ENCODE measurements at places on chromosomes 5 and 9.

- no peak for DNase-seq
Measured at GRCh38 chr5:58752104-58752503, 169.2 kb downstream of the RAB3C start.

GRCh38 chr5:10354048-10354872 lies 765 bp downstream of the MARCHF6 start:
- no peak for DNase-seq

- no peak for DNase-seq
Measured at GRCh38 chr9:120767451-120767850, 25.8 kb downstream of the FBXW2 start.

DNA sequence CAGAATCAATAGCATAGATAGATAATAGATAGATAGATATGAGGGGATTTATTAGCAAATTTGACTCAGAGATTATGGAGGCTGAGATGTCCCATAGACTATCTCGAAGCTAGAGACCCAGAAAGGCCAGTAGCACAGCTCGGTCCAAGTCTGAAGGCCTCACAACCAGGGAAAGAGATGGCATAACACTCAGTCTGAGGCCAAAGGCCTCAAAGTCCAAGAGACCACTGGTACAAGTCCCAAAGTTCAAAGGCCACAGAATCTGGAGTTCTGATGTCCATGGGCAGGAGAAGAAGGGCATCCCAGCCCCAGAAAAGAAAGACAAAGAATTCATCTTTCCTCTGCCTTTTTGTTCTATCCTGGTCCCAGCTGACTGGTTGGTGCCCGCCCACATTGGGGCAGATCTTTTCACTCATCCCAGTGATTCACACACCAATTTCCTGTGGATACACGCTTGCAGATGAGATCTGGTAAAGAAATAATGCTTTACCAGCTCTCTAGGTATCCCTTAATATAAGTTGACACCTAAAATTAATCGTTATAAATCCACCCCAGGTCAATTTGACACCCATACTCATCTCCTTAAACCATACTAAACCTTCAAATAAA lies 127.8 kb upstream of the FBN2 start:
- no peak for DNase-seq

- no peak for DNase-seq
Measured at GRCh38 chr5:158492841-158493242, 606.9 kb downstream of the EBF1 start.

DNA sequence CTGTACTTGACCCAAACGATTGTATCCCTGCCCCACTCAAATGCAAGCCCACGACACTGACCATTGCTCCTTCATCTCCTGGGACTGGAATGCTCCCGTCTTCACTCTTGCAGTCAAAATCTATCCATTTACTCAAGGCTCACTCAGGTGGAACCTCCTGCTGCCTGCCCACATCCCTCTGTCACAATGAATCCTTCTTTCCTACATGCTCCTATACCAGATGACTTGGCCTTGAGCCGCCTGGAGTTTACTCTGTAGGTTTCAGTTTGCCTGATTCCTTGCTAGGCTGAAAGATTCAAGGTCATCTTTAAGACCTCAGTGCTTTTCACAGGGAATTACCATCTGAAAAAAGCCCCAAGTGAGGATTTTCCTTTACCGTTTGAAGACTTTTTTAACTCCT lies 264.1 kb downstream of the GLIS3 start:
- peak; percentile 18 for DNase-seq

GRCh38 chr5:99315413-99316183 lies 386.8 kb upstream of the CHD1 start:
- no peak for DNase-seq

- no peak for DNase-seq
Measured at GRCh38 chr5:81400375-81400774, 6.4 kb upstream of the ACOT12 start.

GRCh38 chr9:131946180-131946579 lies 133.5 kb downstream of the MED27 start:
- DNase-seq: no peak

- DNase-seq: no peak
Measured at GRCh38 chr5:67731886-67732285, 483.7 kb upstream of the PIK3R1 start.

- DNase-seq: peak; percentile 11
Measured at GRCh38 chr5:23352446-23352845, 155.0 kb upstream of the PRDM9 start.

- no peak for DNase-seq
Measured at GRCh38 chr5:172052450-172053236, 46.2 kb upstream of the FBXW11 start.

DNA sequence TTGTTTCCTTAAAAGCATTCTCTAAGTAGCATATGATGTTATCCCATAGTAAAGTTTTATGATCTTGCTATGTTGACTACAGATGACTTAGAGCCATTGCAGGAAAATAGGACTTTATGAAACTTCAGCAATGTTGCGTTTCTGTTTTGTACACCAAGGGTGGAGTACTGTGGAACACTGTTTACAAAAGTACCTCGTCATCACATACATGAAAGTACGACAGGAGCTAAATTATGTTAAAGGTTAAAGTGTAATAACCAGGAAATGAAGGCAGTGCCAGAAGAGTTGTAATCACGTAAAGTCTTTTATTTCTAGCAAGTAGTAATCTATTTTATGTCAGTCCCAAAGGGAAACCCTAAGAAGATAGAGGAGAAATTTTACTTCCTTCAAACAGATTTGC lies 50.9 kb downstream of the C9orf85 start:
- no peak for DNase-seq

GRCh38 chr5:145976431-145977155 lies 40.2 kb downstream of the SH3RF2 start:
- no peak for DNase-seq

DNA sequence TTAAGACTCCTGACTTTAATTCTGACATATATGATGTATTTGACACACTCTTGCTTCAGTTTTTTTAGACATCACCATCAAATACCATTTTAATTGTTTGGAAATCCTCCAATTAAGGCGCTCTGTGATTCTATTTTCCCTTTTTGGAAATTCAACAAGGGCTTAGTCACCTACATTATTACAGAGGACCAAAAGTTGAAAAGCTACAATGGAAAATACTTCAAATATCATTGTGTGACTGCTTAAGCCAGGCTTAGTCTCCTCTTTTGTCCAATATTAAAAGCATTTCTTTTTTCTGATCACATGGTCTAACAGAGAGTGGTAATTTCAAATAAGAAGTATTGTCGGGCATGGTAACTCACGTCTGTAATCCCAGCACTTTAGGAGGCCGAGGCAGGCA lies 160.3 kb downstream of the CEMIP2 start:
- DNase-seq: no peak

GRCh38 chr9:121393318-121393717 lies 23.3 kb upstream of the STOM start:
- no peak for DNase-seq

DNA sequence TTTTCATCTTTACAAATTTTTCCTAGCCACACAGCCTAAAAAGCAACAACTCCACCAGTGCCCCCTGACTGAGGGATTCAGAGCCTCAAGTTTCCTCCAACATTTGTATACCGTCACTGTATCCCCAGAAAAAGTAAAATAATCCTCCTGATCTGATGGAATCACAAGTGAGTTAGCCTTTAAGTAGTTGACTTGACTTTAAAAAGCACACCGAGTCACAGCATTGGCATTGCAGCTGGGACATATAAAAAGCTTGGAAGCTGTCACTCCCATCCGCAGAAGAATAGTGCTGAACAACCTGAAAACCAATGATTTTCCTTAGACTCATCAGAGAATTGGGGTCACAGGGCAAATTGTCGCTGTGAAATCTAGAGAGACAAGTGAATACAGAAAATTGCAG lies 41.6 kb upstream of the FBN2 start:
- DNase-seq: no peak

- no peak for DNase-seq
Measured at GRCh38 chr9:89986190-89986589, 381.4 kb downstream of the GADD45G start.

DNA sequence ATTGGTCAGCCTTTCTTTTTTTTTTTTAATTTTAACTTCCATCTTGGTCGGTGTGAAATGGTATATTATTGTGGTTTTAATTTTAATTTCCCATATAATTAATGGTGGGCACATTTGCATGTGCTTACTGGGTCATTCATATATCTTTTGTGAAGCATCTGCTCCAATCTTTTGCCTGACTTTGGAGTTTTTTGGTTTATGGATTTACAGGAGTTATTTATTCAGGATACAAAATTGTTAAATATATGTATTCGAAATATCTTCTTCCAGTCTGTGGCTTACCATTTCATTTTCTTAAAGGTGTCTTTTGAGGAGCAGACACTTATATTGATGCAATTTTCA lies 682 bp upstream of the RIGI start:
- DNase-seq: no peak

DNA sequence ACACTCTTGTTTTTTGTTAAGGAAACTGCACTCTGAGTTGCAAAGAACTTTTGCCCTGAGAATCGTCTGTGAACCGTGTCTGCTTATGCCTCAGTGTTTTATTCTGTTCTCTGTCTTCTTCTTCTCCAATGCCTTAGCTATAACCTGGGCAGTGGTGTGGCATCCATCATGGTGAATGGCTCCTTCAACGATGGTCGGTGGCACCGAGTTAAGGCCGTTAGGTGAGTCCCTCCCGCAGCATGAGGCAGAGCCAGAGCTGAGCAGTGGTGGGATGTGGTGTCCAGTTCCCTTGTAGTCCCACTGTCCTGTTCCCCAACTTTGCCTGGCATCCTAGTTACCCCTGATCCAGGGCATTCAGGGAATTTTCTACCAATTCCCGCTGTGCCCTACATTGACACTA lies 98.3 kb downstream of the LIFR start:
- DNase-seq: no peak

DNA sequence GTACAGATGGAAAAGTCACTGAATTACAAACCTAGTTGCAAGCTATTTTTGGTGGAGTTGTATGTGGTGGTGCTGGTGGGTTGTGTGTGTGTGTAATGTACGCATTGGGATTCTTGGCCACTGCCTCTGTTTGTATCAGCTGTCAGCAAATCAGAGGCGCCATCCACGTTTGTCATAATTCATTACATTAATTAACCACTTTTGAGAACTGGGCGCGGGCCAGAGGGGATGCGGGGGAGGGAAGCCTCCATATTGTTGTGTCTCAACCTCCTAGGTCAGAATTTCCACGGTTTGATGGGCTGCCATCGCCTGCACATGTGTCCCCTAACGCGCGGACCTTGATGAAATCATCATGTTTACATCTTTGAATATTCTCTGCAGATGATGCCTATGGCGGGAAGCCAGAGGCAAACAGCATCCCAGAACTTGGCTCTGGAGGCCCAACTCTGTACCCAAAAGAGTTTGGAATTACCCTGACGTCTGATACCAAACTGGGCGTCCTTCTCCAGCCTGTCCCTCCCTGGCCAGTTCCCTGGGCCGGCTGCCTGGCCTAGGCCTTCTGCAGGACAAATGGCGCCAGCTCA lies 54.9 kb downstream of the FGF18 start:
- DNase-seq: no peak

GRCh38 chr5:153752890-153753289 lies 262.4 kb downstream of the GRIA1 start:
- DNase-seq: no peak

DNA sequence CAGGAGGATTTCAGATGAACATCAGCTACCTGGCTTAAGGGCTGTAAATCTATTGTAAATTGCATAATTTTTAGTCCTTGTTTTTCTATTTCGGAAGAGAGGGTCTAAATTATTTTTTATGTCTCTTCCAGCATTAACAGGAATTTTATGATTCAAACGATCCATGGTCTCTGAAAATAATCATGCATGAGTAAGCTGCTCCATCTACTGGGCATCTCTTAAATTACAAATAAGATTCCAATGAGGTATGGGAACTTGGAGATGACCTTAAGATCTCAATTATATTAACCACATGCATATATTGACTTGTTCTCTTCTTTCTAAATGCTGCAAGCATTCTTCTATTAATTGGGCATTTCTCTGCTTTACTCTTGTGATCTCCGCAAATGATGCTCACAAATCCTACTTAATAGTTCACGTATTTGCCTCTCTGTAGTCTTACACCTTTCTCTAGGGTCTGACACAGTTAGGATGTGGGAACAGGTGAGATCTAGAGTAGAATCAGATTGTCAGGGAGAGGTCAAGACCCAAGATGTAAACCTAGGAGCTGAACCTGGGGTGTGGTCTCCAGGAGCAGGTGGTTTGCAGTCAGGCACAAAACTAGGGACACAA lies 86.9 kb downstream of the NUDT12 start:
- peak; percentile 5 for DNase-seq

DNA sequence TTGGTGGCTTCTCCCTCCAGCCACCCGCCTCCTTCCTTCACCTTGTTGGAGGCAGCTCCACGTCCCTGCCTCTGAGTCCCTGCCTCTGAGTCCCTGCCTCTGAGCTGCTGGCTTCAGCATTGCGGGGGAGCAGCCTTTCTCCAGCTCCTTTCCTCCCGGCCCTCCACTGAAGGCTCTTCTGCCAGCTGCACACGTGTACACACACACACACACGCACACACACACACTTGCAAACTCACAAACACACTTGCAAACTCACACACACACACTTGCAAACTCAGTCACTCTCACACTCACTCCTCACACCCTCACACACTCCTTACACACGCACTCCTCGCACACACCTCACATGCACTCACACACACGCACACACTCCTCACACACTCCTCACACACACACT lies 45.1 kb downstream of the C9orf50 start:
- DNase-seq: no peak

DNA sequence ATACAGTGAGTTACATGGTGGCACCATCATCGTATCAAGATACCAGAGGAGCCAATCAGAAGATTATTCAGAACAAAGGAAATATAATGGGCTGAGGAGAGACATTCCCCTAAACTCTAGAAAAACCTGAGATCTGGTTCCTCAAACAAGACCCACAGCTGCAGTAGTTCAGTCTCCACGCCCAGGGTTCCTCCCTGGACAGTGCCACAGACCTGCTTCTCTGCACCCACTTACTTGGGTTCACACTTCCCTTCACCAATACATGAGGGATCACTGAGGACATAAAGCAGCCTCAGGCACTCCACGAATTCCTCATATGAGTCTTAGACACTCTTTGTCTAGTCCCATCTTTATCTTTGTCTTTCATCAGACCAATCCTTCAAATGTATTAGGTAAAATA lies 101.7 kb downstream of the APTX start:
- no peak for DNase-seq

DNA sequence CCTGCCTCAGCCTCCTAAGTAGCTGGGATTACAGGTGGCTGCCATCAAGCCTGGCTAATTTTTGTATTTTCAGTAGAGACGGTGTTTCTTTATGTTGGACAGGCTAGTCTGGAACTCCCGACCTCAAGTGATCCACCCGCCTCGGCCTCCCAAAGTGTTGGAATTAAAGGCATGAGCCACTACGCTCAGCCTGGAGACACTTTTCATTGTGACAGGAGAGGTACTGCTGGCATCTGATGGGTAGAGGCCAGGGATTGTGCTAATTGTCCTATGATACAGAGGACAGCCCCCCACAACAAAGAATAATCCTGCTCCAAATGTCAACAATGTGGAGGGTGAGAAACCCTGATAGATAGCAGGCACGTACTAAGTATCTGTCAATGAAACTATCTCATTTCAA lies 91.3 kb upstream of the SLC25A48 start:
- no peak for DNase-seq
